ENCODE measurements at places on chromosomes 13 and 19.

- DNase-seq: no peak
Measured at GRCh38 chr13:32676242-32676641, 90.0 kb downstream of the PDS5B start.

DNA sequence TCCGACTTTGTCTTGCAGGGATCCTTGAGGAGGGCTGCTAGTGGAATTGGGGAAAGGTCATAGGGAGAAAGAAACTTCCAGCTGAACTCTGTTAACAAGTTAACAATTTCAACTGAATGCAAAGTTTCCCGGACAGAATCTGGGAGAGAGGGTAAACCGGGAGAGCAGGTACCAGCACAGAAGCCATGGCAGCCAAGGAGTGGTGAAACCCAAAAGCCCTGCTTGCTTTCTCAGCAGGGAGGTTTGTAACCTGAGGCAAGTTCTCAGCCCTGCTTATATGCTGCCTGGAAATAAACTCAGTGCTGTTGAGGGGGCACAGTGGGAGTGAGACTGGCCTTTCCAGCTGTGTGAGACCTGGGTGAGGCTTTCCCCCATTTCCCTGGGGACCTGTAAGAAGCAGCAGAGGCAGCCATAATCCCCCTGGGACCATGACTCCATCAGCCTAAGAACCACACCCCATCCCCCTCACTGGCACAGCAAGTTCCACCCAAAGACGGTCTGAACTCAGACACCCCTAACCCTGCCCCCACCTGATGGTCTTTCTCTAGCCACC lies 84.0 kb downstream of the SUCLA2 start:
- no peak for DNase-seq

- no peak for DNase-seq
Measured at GRCh38 chr13:26186995-26187394, 35.1 kb downstream of the RNF6 start.

DNA sequence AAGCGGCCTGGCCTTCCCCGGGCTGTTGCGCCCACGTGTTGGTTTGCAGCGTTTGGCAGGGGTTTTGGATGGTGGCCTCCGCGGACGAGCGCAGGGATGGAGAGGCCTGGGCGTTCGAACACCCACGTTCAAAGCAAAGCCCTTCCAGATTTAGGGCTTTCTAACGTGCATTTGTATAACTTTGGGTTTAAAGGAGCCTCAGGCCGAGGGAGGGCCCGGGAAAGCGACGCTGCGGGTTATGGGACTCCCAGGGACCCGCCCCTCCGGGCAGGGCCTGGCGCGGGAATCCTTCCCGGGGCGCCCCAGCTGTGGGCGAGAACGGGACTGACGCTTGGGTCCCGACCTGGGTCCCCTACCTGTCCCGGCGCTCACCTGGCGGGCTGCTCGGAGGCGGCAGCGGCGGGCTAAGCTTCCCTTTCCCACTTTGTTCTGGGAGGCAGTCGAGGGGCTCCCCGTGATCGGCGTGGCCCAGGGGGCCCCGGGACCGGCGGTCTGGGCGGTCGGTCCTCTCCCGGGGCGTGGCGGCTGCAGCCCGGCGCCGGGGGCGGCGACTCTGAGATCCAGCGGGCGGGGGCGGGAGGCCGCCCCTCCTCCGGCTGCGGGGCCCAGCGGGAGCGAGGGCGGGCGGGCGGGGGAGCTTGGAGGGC lies at the start of gene FBXO17:
TSS of gene FBXO17 (minus strand) at position 529 of the 647 bp plus-strand sequence. CDS start 25,423 bp downstream, outside the sequence.
- no peak for DNase-seq

DNA sequence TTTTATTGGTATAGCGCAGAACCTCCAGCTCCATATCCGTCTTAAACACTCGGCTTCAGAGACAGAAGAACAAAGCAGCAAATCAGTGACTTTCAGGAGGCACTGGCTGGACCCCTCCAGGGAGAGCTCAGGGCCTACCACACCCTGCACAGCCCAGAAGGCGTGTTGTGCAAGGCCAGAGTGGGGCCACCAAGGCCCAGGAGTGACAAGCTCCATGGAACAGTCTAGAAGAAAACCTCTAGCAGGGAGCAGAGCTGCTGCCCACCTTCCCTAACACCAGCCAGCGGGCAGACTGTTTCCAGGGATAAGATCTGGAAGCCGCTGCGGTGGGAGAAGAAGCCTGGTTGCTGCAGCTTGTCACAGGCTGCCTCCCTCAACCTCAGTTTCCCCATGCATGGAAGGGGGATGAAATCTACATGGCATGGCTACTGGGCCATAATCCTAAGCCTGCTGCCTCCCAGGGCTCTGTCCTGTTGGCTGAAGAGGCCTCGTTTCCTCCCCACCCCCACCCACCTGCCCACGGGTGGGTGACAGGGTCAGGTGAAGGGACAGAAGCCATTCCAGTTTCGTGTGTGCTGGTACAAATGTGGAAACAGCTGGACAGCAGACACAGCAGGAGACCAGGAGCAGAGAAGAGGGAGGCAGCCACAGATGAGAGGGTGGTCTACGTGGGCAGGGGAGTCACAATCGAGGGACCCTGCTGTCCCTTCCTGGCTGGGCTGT lies 57.4 kb downstream of the PEPD start:
- DNase-seq: no peak

DNA sequence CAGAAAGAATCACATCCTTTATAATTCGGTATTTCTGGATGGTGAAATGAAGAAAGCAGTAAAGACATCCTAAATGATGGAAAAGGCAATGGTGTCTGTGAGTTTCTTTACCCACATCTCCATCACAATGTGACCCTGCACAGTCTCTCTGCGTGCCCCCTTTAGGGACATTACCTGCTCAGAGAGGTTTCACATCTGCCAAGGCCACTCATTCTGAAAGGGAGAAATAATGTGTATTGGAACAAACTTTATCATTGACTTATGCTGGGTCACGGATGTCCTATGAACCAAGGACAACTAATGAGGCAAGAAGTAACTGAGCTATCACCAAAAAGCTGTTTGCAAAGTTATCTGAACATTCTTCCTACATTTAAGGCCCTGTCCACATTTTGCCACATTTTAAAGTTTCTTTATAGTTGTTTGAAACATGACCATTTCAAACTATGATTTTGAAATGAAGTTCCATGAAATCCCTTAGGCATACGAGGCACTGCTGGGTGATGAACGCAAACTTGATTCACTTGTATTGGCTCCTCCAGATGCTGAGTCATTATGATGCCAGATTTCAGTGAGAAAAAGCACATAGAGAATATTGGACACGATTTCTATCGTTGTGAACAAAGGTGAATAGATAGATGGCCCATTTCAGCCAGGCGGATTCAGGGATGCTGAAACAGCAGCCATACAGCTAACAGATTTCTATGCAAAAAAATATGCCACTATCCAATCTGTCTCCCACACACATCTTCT lies 63.5 kb upstream of the HMGB1 start:
- DNase-seq: no peak

DNA sequence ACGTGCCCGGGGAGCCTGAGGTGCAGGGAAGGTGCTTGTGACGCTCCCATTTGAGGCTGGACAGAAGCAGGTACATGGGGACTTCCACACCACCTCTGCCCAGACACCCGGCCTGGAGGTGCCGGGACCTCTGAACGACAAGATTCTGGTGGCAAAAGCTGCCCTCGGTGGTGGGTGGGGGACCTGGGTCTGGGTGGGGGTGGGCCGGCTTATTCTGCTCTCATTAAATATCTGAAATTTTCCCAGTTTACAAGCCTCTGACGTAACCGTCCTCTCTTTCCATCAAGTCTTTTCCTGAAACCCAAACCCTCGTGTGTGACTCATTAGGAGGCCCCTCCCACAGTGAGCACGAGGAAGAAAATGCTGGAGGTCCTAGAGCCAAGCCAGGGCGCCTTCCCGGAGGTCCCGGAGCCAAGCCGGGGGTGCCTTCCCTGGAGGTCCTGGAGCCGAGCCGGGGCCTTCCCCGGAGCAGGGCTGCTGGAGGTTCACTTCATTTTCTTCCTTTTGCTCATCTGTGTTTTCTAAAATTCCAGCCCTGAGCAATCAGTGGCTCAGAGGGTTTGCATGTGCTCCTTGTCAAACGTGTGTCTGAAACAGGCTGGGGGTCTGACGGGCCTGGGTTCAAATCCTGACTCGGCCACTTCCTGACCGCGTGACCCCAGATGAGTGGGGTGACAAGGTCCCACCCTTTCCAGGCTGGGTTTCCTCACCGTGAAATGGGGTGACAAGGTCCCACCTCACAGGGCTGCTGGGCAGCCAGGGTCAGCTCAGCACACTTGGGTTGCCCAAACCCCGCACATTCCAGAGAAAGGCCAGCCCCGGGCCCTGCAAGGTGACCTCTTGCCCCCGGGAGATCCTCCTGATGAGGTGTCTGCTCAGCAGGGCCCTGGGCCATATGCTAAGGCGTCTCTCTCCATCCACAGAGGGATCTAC lies 10.0 kb downstream of the CFD start:
- no peak for DNase-seq

DNA sequence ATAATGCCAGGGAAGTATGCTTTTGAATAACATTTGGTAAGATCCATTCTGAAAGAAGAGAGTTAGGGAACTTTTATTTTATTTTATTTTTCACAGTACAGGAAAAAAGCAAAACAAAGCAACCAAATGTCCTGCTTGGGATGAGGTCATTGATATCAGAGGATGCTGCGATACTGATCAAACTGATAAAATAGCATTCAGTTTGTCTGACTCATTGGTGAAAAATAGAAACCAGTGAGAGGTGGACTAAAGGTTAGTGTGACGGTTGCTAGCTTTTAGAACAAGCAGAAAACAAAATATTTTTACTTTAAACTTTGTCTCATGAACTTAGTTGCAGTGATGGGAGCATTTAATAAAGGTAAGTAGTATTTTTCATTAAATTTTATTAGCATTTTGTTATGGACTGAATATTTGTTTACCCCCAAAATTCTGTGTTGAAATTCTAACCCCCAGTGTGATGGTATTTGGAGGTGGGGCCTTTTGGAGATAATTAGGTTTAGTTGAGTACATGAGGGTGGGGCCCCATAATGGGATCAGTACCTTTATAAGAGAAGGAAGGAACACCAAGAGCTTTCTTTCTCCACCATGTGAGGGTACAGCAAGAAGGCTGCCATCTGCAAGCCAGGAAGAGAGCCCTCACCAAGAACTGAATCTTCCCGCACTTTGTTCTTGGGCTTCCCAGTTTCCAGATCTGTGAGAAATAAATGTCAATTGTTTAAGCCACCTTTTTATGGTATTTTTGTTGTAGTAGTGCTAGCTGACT lies 37.3 kb downstream of the ITGBL1 start:
- no peak for DNase-seq

- no peak for DNase-seq
Measured at GRCh38 chr19:44851427-44851826, 5.3 kb downstream of the NECTIN2 start.

DNA sequence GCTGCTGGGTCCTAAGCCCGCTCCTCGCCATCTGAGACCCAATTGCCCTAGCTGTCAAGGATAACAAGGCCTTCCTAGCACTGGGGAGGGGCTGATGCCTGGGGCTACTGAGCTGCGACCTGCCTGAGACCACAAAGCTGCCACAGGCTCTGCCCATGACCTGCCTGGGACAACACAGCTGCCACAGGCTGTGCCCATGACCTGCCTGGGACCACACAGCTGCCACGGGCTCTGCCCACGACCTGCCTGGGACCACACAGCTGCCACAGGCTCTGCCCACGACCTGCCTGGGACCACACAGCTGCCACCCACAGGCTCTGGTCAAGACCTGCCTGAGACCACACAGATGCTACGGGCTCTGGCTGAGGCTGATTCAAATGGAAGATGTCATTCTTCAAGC lies 54.8 kb downstream of the EPS15L1 start:
- no peak for DNase-seq

GRCh38 chr13:26051657-26052311 lies at the start of gene SHISA2:
Gene SHISA2 (minus strand): TSS chr13:26052016. CDS start chr13:26050975, 1,041 bp downstream.
- no peak for DNase-seq

- no peak for DNase-seq
Measured at GRCh38 chr13:81874681-81875661, 1534.0 kb upstream of the SPRY2 start.

DNA sequence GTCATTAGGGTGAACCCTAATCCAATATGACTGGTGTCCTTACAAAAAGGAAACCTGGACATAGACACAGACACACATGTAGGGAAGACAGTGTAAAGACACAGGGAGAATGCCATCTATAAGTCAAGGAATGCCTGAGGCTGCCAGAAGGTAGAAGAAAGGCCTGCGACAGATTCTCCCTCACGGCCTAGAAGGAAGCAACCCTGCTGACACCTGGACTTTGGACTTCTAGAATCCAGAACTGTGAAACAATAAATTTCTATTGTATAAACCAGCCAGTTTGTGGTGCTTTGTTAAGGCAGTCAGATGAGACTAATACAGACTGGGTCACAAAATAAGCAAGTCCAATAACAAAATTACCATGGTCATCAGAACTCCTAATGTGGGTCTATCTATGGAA lies 120.4 kb downstream of the ENOX1 start:
- DNase-seq: no peak

GRCh38 chr19:16893686-16893989 lies 4.8 kb downstream of the F2RL3 start:
- no peak for DNase-seq

DNA sequence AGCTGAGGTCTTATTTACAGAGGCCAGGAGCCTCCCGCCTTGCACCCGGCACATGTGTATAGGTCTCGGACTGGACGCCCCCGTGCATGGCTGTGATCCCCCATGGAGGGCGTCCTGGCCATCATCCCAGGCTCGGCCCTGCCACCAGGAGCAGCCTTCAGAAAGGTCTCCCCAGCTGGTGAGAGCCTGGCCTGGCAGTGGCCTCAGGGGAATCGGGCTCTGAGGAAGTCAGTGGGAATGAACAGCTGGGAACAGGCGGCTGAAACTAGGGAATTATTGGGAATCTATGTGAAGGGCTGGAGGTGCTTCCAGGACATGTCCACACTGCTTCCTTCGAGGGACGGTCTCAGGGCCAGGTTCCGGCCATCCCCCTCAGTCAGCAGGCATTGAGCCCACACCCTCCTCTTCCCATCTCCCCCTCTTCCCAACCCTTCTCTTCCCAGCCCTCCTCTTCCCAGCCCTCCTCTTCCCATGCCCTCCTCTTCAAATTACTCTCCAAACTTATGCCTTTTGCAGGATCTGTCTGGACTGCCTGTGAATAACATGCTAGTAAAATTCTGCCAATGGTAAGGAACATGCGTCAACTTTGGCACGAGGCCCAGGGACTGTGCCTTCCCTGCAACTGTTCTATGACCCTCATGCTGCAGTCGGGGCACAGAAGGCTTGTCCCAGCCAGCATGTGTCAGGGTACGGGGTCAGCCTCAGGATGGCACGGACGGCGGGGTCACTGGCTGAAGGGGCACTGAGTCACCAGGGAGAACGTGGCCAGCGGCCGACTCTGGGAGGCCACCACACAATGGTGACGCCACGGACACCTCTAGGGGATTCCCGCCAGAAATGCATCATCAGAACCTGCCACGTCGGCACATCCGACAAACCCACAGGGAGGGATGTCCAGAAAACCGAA lies 24.2 kb upstream of the C13orf46 start:
- no peak for DNase-seq

GRCh38 chr13:77299587-77299986 lies 27.3 kb downstream of the MYCBP2 start:
- DNase-seq: no peak

DNA sequence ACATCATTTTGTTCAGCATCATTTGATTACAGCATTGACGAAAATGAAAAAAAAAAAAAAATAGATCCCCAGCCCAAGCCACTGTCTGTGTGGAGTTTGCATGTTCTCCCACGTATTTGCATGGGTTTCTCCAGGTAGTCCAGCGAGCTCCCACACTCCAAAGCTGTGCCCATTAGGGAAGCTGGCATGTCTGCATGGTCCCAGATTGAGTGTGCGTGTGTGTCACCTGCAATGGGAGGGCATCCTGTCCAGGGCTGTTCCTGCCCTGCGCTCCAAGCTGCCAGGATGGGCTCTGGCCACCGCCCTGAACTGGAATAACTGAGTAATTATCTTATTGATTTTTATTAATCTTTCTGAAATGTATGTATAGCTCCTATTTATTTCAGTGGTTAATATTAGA lies 88.6 kb downstream of the KLF12 start:
- no peak for DNase-seq
